ENCODE measurements at places on chromosomes 12 and 14.

DNA sequence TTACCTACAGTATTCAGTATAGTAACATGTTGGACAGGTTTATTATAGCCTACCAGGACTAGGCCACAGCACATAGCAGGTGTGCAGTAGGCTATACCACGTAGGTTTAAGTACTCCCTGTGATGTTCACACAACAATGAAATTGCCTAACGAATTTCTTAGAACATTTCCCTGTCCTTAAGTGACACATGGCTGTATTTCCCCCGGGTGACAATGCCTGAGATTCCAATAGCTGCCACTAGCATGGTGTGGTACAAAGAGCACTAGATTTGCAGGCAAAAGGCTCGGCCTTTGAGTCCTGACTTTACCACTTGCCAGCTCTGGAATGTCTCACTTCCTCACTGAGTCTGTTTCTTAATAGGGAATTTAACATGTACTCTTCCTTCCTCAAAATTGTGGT, 19.7 kb downstream of the PTPN21 start:
- DNase-seq = no peak

DNA sequence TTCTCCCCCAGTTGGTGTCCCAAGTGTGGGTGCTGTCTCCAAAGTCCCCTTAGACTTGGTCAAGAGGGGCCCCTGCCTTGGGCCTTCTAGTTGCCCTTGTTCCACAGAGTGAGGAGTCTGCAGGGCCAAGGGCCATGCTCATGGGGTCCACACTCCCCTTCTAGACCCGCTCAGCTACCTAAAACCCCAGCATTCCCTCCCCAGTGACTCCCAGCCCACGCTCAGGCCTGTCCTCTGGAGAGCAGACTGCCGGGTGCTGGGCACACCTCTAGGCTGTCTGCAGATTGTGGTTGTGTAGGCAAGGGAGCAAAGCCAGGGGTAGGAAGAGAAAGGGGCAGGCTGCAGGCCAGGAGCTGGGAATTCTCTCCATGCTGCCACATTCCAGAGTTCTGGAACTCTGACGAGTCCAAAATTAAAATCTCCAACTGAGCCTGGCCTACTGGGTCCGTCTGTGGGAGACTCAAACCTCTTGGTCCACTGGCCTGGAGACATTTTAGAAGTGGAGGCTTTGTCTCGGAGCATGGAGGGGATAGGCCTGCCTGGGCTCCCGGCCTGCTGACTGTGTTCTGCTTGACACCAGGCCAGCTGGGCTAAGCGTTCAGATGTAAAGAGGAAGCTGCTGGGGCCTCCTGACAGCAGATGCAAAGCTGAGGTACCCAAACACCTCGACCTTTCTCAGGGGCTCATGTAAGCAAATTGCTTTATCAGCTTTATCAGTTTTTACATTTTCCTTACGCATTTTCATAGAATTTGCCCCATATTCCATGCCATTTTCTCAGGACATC, 13.7 kb upstream of the KRT5 start:
- no peak for DNase-seq

DNA sequence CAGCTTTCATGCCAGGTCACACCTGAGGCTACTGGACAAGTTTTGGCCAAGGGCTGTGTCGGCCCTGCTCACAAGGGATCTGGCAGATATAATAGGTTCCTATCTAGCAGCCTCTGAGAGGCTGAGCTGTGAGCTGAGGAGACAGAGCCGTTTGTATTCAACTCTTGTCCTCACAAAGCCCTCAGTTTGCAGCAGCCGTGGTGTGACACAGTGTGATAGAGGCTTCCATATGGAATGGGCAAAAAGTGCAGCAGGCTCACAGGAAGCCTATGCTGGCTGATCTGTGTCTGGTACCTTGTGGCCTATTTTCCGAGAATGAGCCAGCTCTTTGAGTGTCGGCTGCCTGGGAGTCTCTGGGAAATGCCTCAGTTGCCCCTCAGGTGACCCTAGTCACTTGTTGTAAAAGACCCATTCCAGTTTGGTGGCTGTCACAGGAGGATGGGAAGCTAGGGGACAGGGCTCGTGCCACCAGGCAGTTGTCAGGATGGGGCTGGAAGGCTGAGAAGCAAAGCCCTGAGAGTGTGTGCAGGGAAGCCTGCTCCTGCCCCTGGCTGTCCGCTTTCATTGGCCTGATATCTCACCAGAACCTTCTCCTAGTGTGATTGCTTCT, 16.1 kb downstream of the VRTN start:
- DNase-seq = no peak

- no peak for DNase-seq
Observed at GRCh38 chr14:90535556-90536090, 138.8 kb downstream of the CALM1 start.

DNA sequence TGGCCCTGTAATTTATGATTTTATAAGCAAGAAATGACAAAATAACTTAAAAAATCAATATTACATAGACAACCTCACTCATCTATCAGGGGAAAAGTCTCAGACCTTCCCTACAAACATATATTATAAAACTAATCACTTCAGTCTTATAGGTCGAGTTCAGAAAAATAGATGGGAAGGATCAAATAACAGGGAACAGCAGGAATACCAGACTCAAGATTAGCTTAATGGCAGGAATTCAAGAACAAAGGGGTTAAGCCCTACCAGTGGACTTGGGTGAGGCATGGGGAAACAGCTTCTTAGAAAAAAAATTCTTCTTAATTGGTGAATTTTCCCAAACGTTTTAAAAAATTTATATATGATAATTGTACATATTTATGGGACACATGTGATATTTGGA, 51.6 kb upstream of the CRY1 start:
- DNase-seq = no peak

DNA sequence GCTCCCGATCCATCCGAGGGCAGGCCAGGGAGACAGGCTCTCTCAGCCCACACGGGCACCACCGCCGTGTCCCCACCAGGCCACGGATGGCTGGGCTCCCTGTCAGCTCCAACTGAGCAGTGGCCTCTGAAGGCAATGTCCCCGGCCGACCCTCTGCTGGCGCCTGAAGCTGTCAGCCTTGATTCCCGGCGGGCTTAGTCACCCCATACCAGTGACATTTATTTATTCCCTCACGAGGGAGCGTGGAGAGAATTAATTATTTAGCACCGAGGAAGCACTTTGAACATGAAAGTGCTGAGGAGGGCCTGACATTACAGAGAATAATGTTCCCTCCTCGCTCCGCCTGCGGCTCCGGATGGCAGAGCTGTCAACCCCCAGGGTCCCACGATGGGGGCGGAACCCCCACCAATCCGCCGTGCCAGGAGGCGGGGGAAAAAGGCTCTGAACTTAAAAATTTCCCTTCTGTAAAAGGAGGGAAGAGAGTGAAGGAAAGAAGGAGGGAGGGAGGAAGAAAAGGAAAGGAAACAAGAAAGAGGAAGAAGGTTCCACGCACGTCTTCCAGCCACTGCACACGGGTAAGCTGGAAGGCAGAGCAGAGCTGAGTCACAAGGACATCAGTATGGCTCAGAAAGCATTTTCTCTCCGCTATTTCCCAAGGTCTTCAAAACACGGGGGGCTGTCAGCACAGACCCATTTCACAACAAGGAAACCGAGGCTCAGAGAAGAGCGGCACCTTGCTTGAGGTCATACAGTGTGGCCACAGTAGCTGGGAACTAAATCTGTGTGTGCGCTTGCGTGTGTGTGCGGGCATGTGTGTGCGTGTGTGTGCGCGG, 108.7 kb upstream of the NCOR2 start:
- no peak for DNase-seq

DNA sequence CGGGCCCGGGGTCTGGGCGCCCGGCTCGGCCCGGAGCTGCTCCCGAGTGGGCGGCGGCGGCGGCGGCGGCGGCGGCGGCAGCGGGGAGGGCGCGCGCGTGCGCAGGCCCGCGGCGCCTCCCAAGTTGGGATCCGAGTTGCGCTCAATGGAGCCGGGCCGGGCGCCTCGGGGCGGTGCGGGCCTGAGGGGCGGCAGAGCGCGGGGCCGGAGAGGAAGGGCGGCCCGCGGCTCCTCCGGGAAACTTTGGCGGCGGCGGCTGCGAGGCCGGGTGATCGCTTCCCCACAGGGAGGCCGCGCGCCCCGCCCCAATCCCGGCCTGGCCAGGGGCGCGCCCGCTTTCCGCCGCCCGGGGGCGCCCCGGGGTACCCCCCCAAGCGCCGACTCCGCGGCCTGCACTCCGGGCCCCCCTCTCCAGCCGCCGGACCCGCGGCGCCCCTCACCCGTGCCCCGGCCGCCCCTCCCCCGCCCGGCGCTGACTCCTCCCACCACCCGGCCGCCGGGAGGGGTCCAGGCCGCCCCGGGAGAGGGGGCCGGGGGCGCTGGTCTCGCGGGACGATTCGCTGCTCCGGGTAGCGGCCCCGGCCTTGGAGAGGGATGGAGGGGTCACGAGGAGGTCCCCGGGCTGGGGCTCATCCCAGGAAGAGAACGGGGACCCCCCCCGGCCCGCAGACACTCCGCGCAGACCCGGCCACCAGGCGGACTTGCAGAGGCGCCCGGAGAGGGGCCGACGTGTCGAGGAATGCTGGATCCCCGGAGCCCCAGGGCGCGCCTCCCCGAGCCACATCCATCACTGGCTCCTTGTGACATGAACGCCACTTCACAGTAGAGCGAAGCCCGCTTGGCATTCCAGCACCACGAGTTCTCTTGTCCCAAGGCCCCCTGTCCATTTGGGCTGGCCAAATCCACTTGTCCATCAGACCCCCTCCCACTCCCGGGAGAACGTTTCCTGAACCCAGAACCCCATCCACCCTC, at the start of gene RILPL1:
RILPL1 (minus strand) TSS at position 48 of the 972 bp plus-strand sequence. CDS start 237 bp downstream, outside the sequence.
- DNase-seq = no peak

DNA sequence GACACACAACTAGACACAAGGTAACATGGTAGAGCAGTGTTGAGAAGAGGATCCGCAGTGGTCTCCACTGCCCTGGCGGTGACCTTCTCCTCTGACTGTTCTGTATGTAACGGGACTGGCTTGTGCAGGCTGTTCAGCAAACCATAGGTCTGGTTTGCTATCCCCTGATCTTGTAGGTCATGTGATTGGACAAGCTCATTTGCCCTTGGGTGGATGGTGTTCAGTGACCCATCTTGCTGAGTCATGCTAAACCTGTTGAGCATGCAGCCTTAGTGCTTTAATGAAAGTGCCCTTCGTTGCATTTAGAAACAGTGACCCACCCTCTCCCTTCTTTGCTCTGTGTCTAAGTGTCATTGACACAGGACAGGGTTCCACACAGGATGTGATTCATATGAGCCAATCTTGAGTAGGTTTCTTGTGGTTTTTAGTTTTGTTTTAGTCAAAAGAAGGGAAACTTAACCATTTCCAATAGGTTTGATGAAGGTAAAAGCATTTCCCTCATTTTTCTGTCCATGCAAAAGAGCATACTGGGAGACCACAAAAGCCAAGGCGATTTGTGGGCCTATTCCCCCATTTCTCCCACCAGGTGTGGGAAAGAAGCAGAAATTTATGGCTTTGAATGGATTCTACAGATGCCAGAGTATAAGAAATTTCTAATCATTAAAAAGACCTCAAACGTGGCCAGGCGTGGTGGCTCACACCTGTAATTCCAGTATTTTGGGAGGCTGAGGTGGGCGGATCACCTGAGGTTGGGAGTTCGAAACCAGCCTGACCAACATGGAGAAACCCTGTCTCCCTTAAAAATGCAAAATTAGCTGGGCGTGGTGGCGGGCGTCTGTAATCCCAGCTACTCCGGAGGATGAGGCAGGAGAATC, 32.6 kb upstream of the HIF1A start:
- no peak for DNase-seq

GRCh38 chr14:53034688-53035230, 83.9 kb upstream of the FERMT2 start:
- no peak for DNase-seq

DNA sequence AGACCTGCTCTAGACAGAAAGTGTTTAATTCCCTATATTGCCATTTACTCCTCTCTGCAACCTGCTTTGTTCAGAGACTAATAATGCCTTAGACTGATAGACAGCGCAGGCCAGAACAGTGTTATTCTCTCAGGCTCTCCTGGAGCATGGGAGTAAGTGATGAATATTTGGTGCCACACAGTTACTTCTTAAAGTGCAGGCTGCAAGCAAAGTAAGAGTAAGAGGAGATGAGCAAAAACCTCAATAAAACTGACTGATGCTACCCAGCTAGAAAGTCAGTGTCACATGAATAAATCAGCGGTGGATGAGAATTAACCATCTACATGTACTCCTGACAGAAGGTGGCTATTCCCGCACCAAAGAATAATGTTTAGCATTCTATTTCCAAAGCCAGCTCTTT, 9.9 kb downstream of the TRIM9 start:
- no peak for DNase-seq

- no peak for DNase-seq
Observed at GRCh38 chr12:11758510-11759493, 109.3 kb downstream of the ETV6 start.

DNA sequence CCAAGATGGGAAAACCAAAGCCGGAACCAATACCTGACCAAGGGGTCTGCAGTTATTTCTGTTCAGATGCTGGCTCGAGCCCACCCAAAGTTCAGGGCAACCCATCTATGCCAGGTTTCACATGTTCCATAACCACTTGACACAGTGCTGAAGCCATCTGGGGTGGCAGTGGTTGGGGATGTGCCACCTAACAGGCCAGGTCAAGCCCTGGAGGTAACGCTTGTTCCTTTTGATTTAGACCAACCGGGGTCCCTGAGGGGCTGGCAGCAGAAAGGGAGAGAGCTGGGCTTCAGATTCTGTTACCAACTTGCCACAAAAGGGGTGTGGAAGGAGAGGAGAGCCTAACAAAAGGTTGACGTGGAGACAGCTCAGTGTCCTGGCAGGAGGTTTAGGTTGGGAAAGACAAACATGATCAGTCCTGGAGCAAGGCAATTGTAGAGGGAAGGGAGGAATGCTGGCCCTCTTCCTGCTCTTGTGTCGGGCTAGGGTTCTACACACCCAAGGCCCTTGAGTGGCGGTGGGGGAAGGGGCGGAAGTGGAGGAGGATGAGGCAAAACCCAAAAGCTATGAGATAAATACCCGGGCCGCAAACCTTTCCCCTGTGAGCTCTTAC, 31.9 kb downstream of the CACNA2D4 start:
- no peak for DNase-seq

DNA sequence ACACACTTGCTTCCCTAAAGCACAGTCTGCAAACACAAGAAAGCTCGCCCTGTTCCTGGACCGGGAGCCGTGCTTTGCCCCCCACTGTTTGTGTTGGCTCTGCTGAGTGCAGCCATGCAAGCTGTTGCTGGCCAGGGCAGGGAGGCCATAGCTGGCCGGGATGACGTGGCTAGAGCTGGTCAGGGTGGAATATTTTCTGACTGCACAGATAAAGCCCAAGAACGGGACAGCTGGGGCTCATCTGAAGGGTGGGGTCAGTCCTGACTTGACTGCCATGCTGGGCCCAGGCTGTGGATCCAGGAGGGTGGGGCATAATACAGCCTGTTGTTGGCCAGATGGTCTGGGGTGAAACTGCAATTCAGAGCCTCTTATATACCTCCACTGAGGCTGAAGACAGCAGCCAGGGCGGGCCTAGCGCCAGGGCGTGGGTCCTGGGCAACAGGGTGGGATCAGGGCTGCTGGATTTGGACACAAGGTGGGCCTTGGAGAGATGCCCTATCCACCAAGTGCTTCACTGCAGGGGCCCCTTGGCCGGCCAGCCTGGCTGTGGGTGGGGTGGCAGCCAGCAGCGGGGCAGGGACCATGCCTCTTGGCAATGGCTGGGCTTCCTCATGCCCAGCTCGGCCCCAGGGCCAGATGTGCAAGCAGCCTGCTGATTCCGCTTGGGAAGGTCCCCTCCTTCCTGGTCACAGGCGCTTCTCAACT, 14.8 kb downstream of the KMT5A start:
- no peak for DNase-seq
